ENCODE measurements at places on chromosomes 11 and 22.

GRCh38 chr11:95101935-95102334 lies 12.3 kb downstream of the ENDOD1 start:
- H3K36me3 ChIP-seq, result no peaks in the 10 kb centered on the region
- no peaks in the 10 kb centered on the region for H3K27me3 ChIP-seq
- no peak overlapping the region for H3K4me3 ChIP-seq
- DNase-seq, result no peak
- no peak overlapping the region for H3K27ac ChIP-seq

- no peak for DNase-seq
- no peaks in the 10 kb centered on the region for H3K4me1 ChIP-seq
- no peaks in the 10 kb centered on the region for H3K36me3 ChIP-seq
- H3K27ac ChIP-seq, result no peak overlapping the region
- no peaks in the 10 kb centered on the region for H3K27me3 ChIP-seq
Measured at GRCh38 chr11:36478700-36479329, 31.3 kb downstream of the TRAF6 start.

DNA sequence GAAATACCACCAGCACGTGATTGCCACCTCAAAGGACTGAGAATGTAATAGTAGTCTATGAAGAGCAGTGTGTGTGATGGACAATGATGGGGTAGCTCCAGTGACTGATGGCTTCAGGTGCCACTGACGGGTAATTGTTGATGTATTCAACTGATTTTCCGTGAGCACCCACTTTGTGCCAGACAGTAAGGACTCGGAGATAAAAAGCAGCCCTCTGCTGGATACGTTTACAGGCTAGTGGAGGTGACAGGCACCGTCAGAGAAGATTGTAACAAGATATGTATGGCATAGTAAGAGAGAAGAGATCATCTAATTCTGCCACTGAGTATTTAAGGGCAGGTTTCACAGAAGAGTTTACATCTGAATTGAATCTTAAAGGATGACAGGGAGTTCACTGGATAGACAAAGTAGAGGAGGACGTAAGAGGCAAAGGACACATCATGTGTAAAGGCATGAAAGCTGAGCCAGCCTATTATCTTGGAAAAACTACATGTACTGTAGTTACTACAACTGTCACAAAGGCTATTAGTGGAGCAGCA lies 1.1 kb upstream of the ENTHD1 start:
- no peak overlapping the region for H3K27ac ChIP-seq
- no peak for DNase-seq
- no peaks in the 10 kb centered on the region for H3K4me1 ChIP-seq
- H3K4me3 ChIP-seq, result no peak overlapping the region
- H3K36me3 ChIP-seq, result no peaks in the 10 kb centered on the region

GRCh38 chr11:132253469-132254264 lies 883.3 kb downstream of the NTM start:
- H3K27ac ChIP-seq, result no peak overlapping the region
- H3K36me3 ChIP-seq, result no peaks in the 10 kb centered on the region
- DNase-seq, result no peak
- H3K4me3 ChIP-seq, result no peak overlapping the region

DNA sequence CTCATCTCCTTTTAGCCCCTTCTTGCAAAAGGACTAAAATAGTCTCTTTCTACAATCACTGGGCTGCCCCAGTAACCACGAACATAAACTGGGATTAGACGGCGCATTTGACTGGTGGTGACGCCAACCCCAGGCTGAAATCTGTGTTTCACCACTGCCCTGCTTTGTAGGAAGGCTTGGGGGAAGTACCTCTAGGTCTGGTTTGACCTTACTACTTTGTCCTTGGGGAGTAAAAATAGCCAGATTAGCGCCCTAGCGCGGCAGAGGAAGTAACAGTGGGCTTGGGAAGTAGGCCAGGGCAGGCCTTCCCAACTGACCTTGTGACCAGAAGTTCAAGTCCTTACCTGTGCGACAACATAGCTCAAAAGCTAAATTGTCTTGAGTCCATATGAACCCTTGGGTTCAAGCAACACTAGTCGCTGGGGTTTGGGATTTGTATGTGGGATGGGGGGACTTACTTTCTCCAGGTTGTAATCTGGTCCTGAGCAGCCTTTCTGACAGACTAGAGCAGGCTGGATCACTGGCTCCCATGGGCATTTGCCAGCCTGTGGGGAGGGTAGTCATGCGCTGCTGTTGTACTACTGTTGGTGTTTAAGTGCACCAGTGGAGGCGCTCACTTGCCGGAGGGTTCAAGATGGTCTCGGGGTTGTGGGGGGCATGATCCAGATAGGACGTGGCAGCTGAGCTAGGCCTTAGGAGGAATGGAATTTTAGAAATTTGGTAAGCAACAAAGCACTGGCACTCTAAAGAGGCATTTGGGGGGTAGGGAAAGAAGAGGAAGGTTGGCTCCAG lies 953 bp upstream of the PACS1 start:
- H3K27me3 ChIP-seq, result no peaks in the 10 kb centered on the region
- peak overlapping the region; percentile 66 for H3K4me3 ChIP-seq
- H3K27ac ChIP-seq, result peak overlapping the region; percentile 90
- no peaks in the 10 kb centered on the region for H3K36me3 ChIP-seq

- no peaks in the 10 kb centered on the region for H3K4me1 ChIP-seq
- no peak for DNase-seq
- no peaks in the 10 kb centered on the region for H3K27me3 ChIP-seq
- no peak overlapping the region for H3K27ac ChIP-seq
- H3K4me3 ChIP-seq, result no peak overlapping the region
Measured at GRCh38 chr11:114616516-114616915, 20.9 kb upstream of the NXPE4 start.

DNA sequence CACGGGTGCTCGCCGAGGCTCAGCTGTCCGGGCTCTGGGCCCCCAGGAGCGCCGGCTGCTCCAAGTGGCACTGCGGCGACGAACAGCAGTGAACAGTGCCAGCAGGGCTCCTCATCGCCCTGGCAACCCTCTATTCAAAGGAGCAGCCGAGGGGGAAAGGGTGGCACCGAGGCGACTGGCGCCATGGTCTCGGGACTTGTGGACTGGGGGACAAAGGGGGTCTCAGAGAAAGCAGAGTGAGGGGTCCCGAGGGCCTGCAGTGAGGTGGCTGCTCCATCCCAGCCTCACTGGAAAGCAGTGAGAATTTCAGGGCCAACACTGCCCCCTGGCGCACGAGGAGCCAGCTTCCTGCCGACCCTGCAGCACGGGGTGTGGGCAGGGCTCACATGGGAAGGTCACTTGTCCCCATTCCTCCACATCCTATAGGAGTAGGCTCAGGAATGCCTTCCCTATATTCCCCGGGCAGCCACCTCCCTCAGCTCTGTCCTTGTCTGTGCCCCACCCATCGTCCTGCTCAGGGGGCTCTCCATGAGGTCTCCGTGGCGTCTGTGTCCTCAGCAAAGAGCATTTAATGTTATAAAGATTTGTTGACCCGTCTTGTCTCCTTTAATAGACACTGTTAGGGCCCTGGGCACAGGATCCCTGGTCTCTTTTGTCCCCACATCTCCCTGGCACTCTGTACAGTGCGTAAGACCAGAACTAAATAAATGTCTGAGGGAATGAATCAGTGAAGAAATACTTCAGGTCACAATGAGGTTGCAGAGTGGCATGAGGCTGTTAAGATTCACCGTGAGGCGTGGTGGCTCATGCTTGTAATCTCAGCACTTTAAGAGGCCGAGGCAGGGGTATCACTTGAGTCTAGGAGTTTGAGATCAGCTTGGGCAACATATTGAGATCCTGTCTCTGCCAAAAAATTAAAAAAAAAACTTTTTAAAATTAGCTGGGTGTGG lies 26.4 kb downstream of the LRFN4 start:
- H3K4me3 ChIP-seq, result peak overlapping the region; percentile 24
- no peak for DNase-seq
- H3K4me1 ChIP-seq, result peaks cover 42% of the 10 kb centered on the region
- H3K27me3 ChIP-seq, result no peaks in the 10 kb centered on the region
- H3K36me3 ChIP-seq, result no peaks in the 10 kb centered on the region
- no peak overlapping the region for H3K27ac ChIP-seq

GRCh38 chr11:118049771-118050170 lies 27.1 kb upstream of the TMPRSS4 start:
- no peaks in the 10 kb centered on the region for H3K36me3 ChIP-seq
- peak; percentile 55 for DNase-seq
- H3K4me1 ChIP-seq, result no peaks in the 10 kb centered on the region

DNA sequence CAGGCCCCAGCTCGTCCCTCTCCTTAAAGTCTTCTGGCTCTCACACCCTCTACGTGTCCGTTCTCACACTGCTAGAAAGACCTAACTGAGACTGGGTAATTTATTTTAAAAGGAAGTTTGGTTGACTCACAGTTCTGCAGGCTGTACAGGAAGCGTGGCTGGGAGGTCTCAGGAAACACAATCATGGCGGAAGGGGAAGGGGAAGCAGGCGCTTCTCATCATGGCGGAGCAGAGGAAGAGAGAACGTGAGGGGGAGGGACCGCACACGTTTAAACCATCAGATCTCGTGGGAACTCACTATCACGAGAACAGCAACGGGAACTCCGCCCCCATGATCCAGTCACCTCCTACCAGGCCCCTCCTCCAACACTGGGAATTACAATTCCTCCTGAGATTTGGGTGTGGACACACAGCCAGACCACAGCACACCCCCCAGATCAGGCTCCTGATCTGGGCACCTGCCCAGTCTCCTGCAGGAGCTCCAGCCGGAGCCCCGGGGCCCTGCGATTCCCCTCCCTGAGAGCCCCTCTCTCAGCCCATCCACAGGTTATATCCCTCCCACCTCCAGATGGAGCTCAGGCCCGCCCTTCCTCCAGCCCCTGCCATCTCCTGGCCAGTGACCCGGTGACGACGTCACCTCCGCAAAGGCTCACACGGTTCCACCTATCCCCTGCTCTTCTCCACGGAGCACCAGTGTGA lies 170.2 kb downstream of the BRD1 start:
- no peaks in the 10 kb centered on the region for H3K36me3 ChIP-seq
- no peaks in the 10 kb centered on the region for H3K27me3 ChIP-seq
- no peaks in the 10 kb centered on the region for H3K4me1 ChIP-seq
- H3K27ac ChIP-seq, result peak overlapping the region; percentile 48
- no peak for DNase-seq

- peak overlapping the region; percentile 94 for H3K27ac ChIP-seq
- peaks cover 55% of the 10 kb centered on the region for H3K4me1 ChIP-seq
- no peaks in the 10 kb centered on the region for H3K27me3 ChIP-seq
- H3K4me3 ChIP-seq, result peak overlapping the region; percentile 93
- no peak for DNase-seq
Measured at GRCh38 chr22:45164270-45165088, 754 bp downstream of the NUP50 start.

GRCh38 chr11:5335170-5335569 lies 8.2 kb downstream of the OR51B5 start:
- no peak overlapping the region for H3K27ac ChIP-seq
- H3K36me3 ChIP-seq, result no peaks in the 10 kb centered on the region
- H3K27me3 ChIP-seq, result no peaks in the 10 kb centered on the region
- DNase-seq, result no peak
- H3K4me1 ChIP-seq, result no peaks in the 10 kb centered on the region

- H3K4me3 ChIP-seq, result no peak overlapping the region
- DNase-seq, result no peak
- H3K36me3 ChIP-seq, result no peaks in the 10 kb centered on the region
- no peaks in the 10 kb centered on the region for H3K4me1 ChIP-seq
- H3K27ac ChIP-seq, result no peak overlapping the region
Measured at GRCh38 chr22:37442537-37442936, 15.3 kb upstream of the ELFN2 start.

- no peak for DNase-seq
- no peaks in the 10 kb centered on the region for H3K36me3 ChIP-seq
- no peak overlapping the region for H3K4me3 ChIP-seq
- peaks cover 8% of the 10 kb centered on the region for H3K27me3 ChIP-seq
- no peak overlapping the region for H3K27ac ChIP-seq
Measured at GRCh38 chr11:72238040-72238450, 5.9 kb downstream of the PHOX2A start.

- no peak overlapping the region for H3K27ac ChIP-seq
- no peaks in the 10 kb centered on the region for H3K27me3 ChIP-seq
- H3K36me3 ChIP-seq, result no peaks in the 10 kb centered on the region
- H3K4me1 ChIP-seq, result no peaks in the 10 kb centered on the region
- DNase-seq, result no peak
Measured at GRCh38 chr11:15161790-15162189, 47.1 kb downstream of the INSC start.

DNA sequence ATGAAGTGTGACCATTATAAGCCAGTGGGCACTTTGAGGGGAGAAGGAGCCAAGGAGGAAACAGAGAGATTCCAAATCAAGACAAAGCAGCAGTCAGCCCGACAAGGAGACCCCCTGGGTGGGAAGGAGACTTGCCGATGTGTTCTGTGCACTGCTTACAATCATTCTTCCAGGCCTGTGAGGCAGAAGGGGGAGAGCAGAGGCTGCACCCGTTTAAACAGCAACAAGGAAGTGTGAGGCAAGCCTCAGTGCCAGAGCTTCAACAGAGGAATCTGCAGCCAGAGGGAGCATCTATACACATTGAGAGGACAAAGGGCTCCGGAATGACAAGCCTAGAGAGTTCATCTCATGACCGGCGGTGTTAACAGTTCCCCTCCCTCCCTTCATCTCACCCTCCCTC lies 121.1 kb downstream of the NXPE2 start:
- H3K36me3 ChIP-seq, result no peaks in the 10 kb centered on the region
- H3K4me3 ChIP-seq, result no peak overlapping the region
- H3K27me3 ChIP-seq, result no peaks in the 10 kb centered on the region
- no peaks in the 10 kb centered on the region for H3K4me1 ChIP-seq
- DNase-seq, result no peak
- H3K27ac ChIP-seq, result no peak overlapping the region

DNA sequence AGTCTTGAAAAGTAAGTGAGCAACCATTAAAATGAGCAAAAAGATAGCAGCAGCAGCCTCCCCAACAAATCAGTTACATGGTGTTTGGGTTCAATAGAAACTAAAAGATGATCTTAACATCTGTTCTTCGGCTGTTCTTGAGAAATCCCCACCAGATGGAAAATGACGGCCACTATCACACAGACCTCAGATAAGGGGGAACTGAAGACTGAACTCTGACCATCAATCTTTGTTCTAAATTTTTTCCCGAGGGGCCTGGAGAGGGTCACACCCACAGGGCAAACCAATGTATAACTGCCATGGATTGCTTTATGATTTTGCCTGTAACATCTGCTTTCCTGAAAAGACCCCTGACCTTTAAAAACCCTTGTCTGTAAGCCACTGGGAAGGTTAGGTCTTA lies 624.8 kb upstream of the KIRREL3 start:
- no peaks in the 10 kb centered on the region for H3K36me3 ChIP-seq
- DNase-seq, result no peak
- H3K4me1 ChIP-seq, result no peaks in the 10 kb centered on the region
- no peak overlapping the region for H3K27ac ChIP-seq
- H3K27me3 ChIP-seq, result no peaks in the 10 kb centered on the region

DNA sequence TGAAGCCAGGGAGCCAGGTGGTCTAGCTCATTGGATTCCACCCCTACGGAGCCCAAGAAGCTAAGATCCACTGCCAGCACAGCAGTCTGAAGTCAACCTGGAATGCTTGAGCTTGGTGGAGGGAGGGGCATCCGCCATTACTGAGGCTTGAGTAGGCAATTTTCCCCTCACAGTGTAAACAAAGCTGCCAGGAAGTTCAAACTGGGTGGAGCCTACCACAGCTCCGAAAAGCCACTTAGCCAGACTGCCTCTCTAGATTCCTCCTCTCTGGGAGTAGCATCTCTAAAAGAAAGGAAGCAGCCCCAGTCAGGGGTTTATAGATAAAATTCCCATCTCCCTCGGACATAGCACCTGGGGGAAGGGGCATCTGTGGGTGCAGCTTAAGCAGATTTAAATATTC lies 620.3 kb downstream of the NELL1 start:
- H3K36me3 ChIP-seq, result no peaks in the 10 kb centered on the region
- no peak overlapping the region for H3K4me3 ChIP-seq
- no peak for DNase-seq
- no peaks in the 10 kb centered on the region for H3K4me1 ChIP-seq
- H3K27ac ChIP-seq, result no peak overlapping the region
- H3K27me3 ChIP-seq, result no peaks in the 10 kb centered on the region

Measured in vagina (tissue), 2 donors.